ENCODE measurements at places on chromosomes 13 and 19.

DNA sequence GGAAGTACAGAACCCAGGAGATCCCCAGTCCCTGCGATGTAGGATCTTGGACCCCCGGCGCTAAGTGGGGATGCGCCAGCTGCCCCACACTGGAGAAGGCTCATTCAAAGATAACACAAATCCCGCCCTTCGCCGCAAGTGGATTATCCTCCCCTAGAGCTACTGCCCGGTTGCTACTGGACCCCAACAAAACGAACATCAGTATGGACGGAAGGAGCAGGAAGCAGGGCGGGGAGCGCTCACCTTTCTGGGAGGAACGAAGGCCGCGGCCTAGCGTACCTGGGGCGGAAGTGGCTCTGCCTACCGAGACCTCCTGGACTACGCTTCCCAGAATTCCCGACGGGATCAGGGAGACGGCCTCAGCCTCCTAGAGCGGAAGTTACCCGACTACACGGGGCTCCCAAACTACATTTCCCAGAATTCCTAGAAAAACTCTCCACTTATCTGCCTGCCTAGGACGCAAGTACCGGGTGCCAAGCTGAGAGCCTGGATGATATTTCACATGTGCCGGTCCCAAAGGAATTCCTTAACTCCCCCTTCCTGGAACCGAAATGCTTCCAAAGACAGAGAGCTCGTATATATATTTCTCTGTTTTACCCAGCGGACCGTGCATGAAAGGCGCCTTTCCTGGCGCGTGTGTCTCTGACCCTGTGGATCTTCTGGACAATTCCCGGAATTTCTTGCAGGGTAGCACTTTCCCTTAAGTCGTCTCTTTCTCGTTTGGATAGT lies at the start of gene ZNF112:
ZNF112 (minus strand) TSS at position 298 of the 729 bp plus-strand sequence. CDS start 16,141 bp downstream, outside the sequence.
- DNase-seq, result peak; percentile 0

DNA sequence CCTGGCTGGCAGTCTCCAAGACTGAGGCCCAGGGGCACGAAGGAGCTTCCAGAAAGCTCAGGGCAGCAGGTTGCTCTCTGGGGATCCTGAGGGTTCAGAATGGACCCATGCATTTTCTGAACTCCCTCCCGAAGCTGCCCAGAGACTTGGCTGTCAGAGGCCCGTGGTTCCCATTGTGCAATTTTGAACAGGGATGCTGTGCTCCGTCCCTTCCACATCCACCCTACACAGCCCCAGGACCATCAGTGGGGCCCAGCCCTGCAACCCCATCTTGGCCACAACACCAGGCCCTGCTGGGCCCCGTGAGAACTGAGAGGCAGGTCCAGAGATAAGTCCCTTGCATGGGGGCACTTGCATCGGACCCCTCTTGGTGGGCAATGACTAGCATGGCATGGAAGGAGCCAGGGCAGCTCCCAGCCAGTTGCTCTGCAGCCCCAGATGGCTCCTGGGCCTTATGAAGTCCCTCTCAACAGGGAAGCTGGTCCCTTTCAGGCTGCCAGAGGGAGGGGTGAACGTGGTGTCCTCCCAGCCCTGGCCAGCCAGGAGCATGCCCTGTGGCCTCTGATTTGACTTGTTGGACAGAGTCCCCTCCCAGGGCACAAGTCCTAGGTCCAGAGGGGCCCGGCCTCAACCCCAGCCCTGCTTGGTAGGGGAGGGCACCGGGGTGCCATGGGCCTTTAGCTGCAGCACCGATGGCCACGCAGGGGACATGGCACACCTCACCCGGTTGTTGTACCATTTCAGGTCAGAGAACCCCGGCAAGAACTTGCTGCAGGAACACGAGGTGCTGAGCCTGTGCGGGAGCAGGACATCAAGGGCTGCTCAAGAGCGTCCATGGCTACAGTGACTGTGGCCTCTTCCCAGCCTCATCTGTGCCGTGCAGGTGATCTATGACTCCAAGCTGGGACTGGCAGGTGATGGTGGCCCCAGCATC lies 17.3 kb upstream of the ZNF14 start:
- no peak for DNase-seq

DNA sequence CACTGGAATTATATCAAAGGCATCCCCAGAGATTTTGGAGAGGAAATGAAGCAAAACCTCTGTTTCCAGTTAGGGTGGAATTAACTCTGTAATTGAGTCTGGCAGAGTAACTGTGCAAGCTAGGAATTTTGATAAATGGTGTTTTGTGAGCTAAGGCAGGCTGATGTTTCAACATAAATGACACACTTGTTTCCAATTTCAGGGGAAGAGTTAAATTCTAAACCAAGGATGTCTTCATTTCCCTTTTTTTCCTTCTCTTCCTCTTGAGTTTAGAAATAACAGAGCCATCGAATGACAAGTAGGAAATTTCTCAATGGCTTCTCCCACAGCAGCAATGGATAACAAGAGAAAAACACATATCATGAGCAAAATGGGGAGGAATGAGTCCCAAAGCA lies 131.2 kb downstream of the IRS2 start:
- no peak for DNase-seq

DNA sequence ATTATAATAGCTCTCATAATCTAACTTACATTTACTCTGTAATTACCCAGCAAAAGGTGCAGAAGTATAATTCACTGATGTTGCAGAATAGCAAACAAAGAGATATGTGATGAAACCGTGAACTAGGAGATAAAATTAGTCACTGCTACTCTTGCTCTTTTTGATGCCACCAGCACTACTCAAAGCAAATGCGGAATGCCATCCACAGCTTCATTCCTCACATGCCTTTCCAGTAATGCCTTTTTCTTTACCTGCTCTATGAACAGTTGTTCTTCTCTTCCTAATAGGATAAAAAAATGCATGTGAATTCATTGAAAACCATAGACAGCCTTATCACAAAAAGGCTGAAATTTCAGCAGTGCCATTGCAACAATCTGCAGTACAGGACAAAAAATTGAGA lies 1129.5 kb downstream of the DIAPH3 start:
- no peak for DNase-seq

GRCh38 chr13:59119475-59119874 lies 1044.3 kb downstream of the DIAPH3 start:
- DNase-seq, result no peak

- DNase-seq, result no peak
Measured at GRCh38 chr13:64332048-64332447, 2898.1 kb downstream of the PCDH9 start.

GRCh38 chr13:74182491-74182890 lies 48.3 kb upstream of the KLF12 start:
- no peak for DNase-seq

- DNase-seq, result no peak
Measured at GRCh38 chr13:51643882-51644281, 59.6 kb downstream of the WDFY2 start.

DNA sequence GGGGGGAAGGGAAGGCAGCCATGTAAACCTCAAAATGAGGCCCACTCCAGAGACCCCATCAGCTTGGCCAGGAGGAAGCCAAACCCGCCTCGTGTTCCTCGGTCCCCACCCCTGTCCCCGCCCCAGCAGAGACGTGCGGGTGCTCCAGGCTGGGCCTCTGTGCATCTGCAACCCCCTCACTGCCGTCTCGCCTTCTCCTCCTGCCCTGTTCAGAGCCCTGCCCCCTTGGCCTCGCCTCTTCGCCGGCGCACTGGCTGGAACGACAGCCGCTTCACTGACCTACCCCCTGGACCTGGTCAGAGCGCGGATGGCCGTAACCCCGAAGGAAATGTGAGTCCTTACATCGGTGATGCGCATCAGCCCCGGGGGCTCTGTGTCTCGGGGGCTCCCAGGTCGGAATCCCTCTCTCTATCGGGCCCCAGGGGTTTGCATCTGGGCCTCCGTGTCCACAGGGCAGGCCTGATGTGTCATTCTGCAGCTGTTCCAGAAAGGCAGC lies 32.2 kb downstream of the TMEM161A start:
- no peak for DNase-seq

DNA sequence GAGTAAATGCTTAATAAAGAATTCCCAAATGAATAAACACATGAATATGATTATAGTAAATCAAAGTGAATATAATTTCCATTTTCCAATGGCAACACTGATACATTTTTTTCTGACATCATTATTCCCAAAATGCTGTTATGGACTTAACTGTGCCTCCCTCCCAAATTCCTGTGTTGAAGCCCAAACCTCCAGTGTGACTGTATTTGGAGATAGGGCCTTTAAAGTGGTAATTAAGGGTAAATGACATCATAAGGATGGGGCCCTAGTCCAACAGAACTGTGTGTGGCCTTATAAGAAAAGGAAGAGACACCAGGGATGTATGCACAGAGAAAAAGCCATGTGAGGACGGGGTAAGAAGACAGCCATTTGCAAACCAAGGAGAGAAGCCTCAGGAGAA lies 19.1 kb upstream of the CCNA1 start:
- DNase-seq, result no peak

- DNase-seq, result no peak
Measured at GRCh38 chr13:23620211-23620610, 50.0 kb downstream of the TNFRSF19 start.

DNA sequence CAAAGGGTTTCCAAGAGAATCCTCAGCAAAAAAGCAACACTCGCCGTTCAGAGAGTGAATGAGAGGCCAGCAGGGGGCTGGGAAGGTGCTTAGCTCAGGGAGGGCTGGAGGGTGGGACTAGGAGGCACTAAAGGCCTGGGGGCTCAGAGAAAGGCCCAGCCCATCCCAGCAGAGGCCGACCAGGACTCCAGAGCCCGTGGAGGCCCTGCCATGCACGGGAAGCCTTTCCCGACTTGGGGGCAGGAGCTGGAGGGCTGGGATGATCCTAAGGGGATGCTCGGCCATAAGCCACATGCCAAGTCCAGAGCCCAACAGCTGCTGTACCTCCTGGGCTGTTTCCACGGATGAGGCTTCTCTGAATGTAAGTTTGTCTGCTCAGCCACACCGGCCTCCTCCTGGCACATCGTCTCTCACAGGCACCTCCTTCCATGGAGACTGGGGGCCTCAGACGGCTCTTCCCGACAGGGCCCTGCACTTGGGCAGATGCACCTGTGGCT lies 19.5 kb downstream of the RASA3 start:
- no peak for DNase-seq

DNA sequence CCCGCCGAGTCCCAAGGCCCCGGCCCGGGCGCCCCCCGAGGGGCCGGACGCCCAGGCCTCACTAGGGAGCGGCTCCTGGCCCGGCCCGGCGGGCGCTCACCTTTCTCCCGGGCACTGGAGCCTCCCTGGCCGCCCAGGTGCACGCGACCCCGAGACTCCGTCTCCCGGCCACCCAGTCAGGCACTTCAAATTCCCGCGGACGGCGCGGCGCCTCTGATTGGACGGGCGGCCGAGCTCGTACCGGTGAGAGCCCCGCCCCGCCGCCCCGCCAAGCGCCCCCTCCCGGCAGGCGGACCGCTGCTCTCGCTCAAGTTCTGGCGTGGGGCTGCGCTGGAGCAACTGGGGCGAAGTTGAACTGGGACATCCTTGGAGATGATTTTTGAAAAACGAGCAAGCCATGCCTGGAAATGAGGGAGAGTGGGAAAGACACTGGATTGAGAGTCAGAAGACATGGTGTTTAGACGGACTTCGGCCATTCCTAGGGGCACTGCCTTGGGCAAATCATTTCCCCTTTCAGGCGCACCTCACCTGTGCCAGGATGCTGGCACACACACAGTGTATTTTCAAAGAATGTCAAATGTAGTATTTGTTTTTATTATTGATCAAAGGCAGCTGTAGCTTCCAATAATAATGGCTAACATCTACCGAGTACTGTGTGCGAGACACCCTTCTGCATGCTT lies 485.3 kb downstream of the UQCRFS1 start:
- DNase-seq, result no peak
